ENCODE measurements at places on chromosomes 11 and 22.

DNA sequence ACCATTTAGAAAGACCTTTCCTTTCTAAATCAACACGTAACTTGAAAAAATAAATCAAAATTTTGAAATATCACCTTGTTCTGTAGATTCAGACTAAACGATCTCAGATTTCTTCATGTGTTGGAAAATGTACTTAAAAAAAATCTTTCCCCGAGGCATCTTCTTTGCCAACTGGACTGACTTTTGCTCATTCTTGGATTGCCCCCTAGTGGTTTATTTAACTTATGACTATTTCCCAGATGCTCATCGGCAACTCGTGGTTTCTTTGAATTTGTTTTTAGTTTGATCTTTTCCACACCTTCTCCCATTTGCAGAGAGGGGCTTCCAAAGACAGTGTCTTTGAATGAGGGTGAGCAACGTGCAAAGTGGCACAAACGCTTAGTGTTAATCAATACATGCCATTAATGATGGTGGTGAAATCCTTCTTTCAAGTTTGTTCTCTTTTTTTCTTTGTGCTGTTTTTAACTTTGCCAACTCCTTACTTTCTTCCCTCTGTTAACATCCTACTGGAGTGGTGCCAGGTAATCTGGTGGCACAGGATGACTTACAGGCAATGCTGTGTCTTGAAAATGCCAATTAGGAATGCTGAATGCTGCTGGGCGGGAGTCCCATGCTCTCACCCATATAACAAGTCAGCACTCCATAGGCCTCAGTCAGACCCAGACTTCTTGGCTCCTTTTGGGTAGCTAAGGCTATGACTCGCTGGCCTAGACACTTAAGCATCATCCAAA, 18.3 kb downstream of the PRSS23 start:
- no peak for DNase-seq

- no peak for DNase-seq
Measured at GRCh38 chr11:44886790-44887140, 63.9 kb downstream of the TP53I11 start.

- DNase-seq, result no peak
Measured at GRCh38 chr11:2325719-2326118, 23.9 kb downstream of the TSPAN32 start.

- DNase-seq, result no peak
Measured at GRCh38 chr22:49785046-49785521, 42.6 kb downstream of the BRD1 start.

- DNase-seq, result no peak
Measured at GRCh38 chr22:44918925-44919392, 90.8 kb downstream of the PHF21B start.
